ENCODE measurements at places on chromosomes 12 and 14.

DNA sequence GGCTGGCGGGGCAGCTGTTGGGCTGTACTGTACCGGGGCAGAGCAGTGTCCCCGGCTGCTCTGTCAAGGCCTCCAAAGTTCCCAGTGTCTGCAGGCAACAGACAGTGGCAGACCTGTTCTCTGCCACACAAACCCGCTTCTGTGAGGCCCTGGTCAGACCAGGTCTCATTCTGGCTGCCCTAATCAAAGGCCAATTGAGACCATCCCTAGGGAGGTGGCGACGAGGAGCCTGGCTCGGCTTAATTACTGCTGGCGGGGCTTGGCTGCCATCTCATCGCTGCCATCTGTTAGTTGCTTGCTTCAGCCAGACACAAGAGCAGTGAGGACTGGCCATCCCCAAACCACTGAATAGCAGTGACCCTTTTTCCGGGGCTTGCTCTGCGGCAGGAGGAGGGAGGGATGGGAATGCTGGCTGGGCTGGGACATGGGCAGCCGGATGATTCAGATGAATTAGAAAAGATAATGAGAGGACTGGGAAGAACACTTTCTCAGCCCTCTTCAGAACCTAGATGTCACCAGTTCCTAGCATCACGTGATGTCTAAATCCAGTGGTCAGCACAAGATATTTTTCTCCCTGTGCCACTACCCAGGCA is 24.5 kb downstream of the ERG28 start:
- DNase-seq: no peak

DNA sequence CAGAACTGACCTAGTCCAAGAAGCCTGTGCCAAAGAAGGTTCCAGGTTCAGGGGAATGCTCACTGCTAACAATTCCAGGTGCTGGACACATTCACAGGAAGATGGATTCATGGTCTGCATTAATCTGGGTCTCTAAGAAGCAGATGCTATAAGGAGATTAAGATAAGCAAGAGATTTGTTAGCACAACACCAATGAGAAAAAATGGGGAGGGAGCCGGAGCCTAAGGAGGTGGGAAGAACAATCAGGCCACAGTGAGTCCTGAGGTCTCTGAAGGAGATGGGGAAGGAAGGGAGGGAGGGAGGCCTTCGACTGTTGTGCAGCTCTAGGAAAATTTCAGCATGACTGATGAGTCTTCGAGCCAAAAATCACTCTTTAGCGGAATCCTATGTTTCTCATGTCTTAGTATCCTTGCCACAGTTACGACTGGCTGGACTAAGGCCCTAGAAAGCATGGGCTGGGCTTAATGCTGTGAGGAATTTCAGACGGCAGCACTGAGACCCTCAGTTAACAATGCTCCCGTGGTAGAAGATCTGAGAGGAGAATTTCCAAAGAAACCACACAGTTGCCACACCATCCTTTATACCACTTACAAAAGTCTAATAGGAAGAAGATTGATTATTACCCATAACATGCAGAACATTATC is 31.5 kb upstream of the PTGDR start:
- no peak for DNase-seq

DNA sequence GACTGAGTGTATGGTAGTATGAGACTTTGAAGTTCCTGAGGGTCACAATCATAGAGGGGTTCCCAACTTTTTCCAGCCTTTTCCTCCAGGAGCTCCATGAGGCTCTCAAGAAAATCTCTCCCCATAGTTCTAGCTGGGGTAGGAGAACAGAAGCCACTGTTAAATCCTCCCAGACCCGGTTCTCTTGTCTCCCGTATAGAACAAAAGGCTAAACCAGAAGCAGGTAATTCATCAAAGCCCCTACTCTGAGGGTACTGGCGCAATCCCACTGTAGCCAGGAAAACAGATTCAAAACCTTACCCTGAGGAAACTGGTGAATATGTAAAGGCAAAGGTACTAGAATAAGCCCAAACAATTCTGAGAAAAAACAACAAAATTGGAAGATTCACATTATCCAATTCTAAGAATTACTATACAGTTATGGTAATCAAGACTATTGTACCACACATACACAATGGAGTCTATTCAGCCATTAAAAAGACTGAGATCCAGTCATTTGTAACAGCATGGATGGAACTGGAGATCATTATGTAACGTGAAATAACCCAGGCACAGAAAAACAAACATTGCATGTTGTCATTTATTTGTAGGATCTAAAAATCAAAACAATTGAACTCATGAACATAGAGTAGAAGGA is 20.5 kb downstream of the OR8S1 start:
- no peak for DNase-seq

- DNase-seq: peak; percentile 78
These were observed 101.0 kb downstream of the BEGAIN start for GRCh38 chr14:100486025-100486828.

- DNase-seq: no peak
These were observed 75.9 kb downstream of the DNAI7 start for GRCh38 chr12:25119020-25119419.

DNA sequence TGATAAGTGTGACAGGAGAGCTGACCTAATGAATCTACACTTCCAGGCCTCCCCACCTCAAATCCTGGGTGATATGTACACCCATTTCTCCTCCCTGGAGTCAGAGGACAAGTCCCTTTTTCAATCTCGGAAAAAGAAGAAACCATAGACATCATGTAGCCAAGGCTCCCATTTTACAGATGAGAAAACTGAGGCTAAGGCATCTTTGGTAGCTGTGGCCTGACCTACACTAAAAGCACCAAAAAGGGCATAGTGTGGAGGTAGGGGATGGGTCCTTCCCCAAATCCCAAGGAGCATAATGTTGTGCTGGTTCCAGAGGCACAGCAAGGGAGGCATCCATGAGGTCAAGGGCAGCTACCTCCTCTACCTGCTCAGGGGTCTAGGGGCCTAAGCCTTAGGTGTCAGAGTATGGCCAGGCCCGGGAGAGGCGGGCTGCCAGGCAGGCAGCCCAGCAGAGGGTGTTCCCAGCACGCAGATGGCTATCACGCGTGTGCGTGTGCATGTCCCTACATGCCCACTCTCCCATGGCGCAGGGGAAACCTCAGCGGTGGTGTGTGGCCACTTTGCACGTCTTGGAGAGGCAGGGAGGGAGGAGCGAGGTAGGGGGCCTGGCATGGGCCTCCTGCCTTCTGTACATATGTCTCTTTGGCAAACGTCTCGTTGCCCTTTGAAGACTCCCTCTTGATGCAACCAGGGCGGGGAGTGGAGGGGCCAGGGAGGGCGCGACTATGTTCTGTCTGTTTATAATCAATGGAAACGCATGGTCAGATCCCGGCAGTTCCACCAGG is 2.5 kb downstream of the PGF start:
- no peak for DNase-seq

DNA sequence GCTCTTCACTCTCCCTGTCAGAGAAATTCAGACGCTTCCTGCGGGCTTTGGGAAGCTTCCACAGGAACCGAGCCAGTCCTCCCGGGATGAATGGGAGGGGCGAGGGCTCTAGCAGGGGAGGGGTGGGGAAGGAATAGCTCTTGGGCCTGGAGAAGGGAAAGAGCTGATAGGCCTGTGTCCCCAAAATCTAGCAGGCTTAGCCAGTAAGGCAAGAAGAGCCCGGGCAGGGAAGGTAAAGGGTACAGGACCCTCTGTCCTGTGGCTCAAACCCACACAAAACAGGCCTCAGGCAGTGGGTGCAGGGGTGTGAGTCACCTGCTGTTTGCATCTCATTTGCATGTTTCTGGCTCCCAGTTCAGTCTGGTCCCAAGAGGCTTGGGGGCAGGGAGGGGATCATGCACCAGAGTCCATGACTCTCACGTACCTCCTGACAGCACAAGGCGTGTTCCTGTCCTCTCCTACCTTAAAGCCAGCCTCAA is 8.7 kb upstream of the SMUG1 start:
- DNase-seq: peak; percentile 61
